ENCODE measurements at places on chromosomes 1 and 21. TPM values are rescaled to one million over a fixed set of nuclear protein-coding genes. Genes with fewer than 3 reads are reported as not detected.

Gene RYR2
- total RNA-seq: 0.08 TPM

Gene C1orf105
- not detected for total RNA-seq

Gene CENPL
- total RNA-seq: 28.2 TPM

Gene KRTAP12-2
- total RNA-seq: not detected

Gene THEMIS2
- total RNA-seq: 58.9 TPM

Gene TNNT2
- total RNA-seq: not detected

Gene LRRC39
- 0.53 TPM for total RNA-seq

Gene NR1I3
- not detected for total RNA-seq

Gene LYPD8
- not detected for total RNA-seq

Gene PLEKHN1
- total RNA-seq: 7.6 TPM

Gene PAFAH2
- total RNA-seq: 10.1 TPM

Gene DIRAS3
- total RNA-seq: not detected

Gene TTC4
- 17.6 TPM for total RNA-seq

Gene NOTCH2
- total RNA-seq: 81.9 TPM

Gene BGLAP
- total RNA-seq: 1.5 TPM

Gene LCK
- total RNA-seq: 474 TPM

Gene FALEC
- total RNA-seq: not detected

Gene RGS1
- 69.2 TPM for total RNA-seq

Gene OR6N1
- not detected for total RNA-seq

Gene SH3D21
- total RNA-seq: 18.9 TPM
